ENCODE measurements at places on chromosomes 6 and 20. TPM values are rescaled to one million over a fixed set of nuclear protein-coding genes. Genes with fewer than 3 reads are reported as not detected.

Gene AGER
- 14.3 TPM for total RNA-seq

Gene CEP162
- total RNA-seq, result 6.3 TPM

Gene NUP43
- 38.4 TPM for total RNA-seq

DNA sequence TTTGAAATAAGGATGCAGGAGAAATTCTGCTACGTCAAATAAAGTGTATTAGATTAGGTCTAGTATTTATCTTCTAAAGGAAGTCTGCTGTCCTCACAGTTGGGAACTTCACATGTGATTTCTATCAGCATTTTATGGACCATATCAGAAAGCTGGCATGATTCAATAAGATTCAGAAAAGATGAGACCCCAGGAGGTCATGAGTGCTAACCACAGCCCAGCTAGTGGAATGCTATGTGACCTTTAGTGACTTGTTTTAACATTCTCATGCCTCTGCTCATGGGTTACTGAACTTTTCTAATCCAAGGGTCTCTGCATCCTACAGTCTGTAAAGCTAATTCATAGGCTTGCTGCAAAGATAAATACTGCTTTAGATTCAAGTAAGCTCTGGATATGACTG lies 150.1 kb downstream of the GMPR start:
- H3K27ac ChIP-seq, result no peak overlapping the region
- no peaks in the 10 kb centered on the region for H3K36me3 ChIP-seq
- no peak for DNase-seq
- no peaks in the 10 kb centered on the region for H3K27me3 ChIP-seq
- no peaks in the 10 kb centered on the region for H3K4me1 ChIP-seq
- H3K4me3 ChIP-seq, result no peak overlapping the region

GRCh38 chr20:41185013-41185757 lies 47.8 kb downstream of the PLCG1 start:
- no peaks in the 10 kb centered on the region for H3K36me3 ChIP-seq
- H3K4me3 ChIP-seq, result no peak overlapping the region
- H3K27ac ChIP-seq, result no peak overlapping the region
- H3K4me1 ChIP-seq, result no peaks in the 10 kb centered on the region

DNA sequence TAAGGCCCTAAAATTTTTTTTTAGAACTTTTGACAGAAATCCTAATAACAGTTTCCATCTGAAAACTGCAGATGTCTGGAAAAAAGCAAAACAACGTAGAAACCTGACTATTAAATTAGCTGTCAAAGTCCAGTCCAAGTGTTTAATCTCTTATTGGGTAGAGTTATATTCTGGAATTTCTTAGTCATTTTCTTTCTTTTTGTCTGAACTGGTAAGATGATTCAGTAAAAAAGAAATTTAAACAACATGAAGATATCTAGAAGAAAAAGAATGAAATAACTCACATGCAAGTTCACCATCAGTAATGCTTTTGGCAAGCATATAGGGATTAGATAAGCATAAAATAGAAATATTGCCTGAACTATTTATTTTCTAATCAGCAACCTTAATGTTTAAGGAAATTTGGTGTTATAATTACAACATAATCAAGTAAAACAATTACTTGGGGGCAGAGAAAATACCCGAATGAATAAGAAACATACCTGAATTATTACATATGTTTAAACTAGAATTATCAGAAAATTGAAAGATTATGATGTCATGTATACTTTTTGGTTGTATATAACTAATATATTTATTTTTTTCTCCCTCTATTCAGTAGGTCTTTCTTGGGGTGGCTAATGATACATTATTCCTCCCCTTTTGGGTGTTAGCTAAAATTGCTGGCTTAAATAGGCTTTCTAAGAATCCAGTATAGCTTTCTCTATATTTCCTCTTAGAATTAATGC lies 51.1 kb downstream of the FAM83B start:
- no peak for DNase-seq
- no peak overlapping the region for H3K4me3 ChIP-seq
- H3K27ac ChIP-seq, result no peak overlapping the region
- no peaks in the 10 kb centered on the region for H3K36me3 ChIP-seq
- H3K27me3 ChIP-seq, result no peaks in the 10 kb centered on the region

DNA sequence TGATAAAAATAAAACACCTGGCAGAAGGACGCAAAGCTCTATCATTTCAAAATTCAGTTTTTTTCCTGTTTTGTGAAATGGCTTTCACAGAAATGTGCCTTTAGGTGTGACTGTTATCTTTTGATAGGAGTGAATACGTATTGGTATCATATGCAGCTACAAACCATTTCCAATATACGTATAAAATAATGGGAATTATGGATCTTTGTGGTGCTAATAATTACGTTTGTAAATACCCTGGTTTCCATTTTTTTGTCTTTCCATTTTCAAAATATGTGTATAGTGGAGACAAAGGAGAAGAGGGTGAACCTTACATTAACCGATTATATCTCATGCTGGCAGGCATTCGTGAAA lies 108.7 kb upstream of the GMDS start:
- no peaks in the 10 kb centered on the region for H3K27me3 ChIP-seq
- no peak overlapping the region for H3K27ac ChIP-seq
- H3K4me3 ChIP-seq, result no peak overlapping the region
- DNase-seq, result no peak

GRCh38 chr6:87230801-87231200 lies 75.4 kb downstream of the ZNF292 start:
- H3K36me3 ChIP-seq, result peaks cover 5% of the 10 kb centered on the region
- no peak for DNase-seq
- H3K4me1 ChIP-seq, result no peaks in the 10 kb centered on the region
- no peaks in the 10 kb centered on the region for H3K27me3 ChIP-seq
- no peak overlapping the region for H3K4me3 ChIP-seq

GRCh38 chr6:41642960-41643898 lies 5.0 kb downstream of the MDFI start:
- H3K27me3 ChIP-seq, result no peaks in the 10 kb centered on the region
- no peak for DNase-seq
- no peak overlapping the region for H3K4me3 ChIP-seq
- H3K36me3 ChIP-seq, result peaks cover 11% of the 10 kb centered on the region
- H3K4me1 ChIP-seq, result peaks cover 6% of the 10 kb centered on the region

- DNase-seq, result no peak
- H3K36me3 ChIP-seq, result peaks cover 24% of the 10 kb centered on the region
Observed at GRCh38 chr6:131955192-131955591, 4.0 kb upstream of the CCN2 start.

DNA sequence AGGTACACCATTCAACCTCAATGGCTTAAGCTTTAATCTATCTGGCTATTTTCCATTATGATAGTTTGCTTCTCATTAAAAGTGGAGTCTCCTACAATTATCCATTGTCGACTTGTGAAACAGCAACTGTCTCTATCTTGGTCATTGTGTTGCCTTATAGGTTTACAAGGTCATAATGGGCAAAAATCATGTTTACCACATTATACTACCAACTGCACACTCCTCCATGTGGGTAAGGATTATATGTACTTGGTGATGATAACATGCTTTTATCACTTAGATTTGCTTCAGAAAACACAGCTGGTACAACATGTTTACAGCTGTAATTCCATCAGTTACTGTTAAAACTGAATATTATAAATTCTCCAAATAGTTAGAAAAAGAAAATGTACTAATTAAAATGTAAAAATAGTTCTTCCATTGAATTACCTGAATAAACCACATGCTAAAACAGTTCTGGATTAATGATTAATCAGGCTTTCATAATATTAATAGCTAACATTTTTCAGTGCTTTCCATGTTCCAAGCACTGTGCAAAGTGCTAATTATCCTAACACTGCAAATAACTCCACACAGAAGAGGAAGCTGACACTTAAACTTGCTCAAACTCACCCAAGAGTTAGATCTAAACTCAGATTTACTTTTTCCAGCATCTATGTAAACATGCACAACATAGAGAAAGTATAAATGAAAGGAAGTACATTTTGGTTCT lies 96.7 kb downstream of the OGFRL1 start:
- DNase-seq, result no peak
- no peaks in the 10 kb centered on the region for H3K27me3 ChIP-seq
- peak overlapping the region; percentile 34 for H3K4me3 ChIP-seq
- H3K4me1 ChIP-seq, result peaks cover 56% of the 10 kb centered on the region

- H3K27ac ChIP-seq, result no peak overlapping the region
- peaks cover 41% of the 10 kb centered on the region for H3K36me3 ChIP-seq
- DNase-seq, result no peak
- no peak overlapping the region for H3K4me3 ChIP-seq
- no peaks in the 10 kb centered on the region for H3K27me3 ChIP-seq
- H3K4me1 ChIP-seq, result peaks cover 28% of the 10 kb centered on the region
Observed at GRCh38 chr6:84771756-84772356, 7.5 kb upstream of the TBX18 start.

- no peaks in the 10 kb centered on the region for H3K4me1 ChIP-seq
- no peaks in the 10 kb centered on the region for H3K36me3 ChIP-seq
- H3K27me3 ChIP-seq, result peaks cover 19% of the 10 kb centered on the region
- H3K27ac ChIP-seq, result no peak within 1 kb of the TSS
Observed at GRCh38 chr20:23086056-23086566, at the start of gene CD93. Gene CD93, minus strand, starts transcription at chr20:23086324. Its CDS starts 132 bp downstream, at chr20:23086192.

DNA sequence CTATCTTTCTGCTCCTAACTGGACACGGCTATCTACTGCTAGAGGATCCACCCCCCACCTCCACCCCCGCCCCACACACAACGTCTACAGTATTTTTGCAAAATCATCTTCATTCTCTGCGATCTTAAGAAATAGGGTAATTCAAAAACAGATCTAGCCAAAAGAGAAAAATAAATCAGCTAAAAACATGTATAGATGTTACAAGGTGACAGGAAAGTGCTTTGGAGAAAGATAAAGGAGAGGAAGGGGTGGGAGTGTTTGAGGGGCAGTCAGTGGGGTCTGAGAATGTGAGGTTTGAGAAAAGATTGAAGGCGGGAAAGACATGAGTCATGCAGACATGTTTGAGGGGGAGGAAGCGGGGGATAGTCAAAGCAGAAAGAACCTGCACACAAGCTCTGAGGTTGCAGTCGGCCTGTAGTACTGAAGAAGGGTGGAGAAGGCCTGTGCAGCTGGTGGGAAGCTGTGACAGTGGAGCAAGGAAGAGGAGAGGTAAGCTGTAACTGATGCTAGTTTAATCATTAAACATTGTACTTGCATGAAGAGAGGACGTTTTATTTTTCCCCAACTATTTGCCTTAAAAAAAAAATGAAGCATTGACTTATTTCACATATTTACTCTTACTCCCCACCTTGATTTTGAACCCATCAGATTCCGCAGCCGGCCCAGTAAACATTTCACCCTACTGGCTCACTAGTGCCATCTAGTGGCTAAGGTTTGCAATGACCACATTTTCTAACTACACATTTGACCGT lies 332.6 kb downstream of the ADGRB3 start:
- H3K36me3 ChIP-seq, result no peaks in the 10 kb centered on the region
- peak; percentile 72 for DNase-seq
- no peak overlapping the region for H3K27ac ChIP-seq
- H3K27me3 ChIP-seq, result no peaks in the 10 kb centered on the region
- H3K4me1 ChIP-seq, result peaks cover 11% of the 10 kb centered on the region

DNA sequence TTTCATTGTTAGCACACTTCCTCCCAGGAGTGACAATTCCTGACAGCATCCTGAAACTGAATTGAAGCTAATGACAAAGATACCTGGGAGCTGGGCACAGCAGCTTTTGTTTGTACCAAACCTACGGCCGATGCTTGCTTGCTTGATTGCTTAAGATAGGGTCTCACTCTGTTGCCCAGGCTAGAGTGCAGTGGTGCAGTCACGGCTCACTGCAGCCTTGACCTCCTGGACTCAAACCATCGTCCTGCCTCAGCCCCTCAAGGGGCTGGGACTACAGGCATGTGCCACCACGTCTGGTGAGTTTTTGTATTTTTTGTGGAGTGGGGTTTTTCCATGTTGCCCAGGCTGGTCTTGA lies 84.7 kb upstream of the SCP2D1 start:
- no peak overlapping the region for H3K4me3 ChIP-seq
- no peaks in the 10 kb centered on the region for H3K36me3 ChIP-seq
- peaks cover 10% of the 10 kb centered on the region for H3K4me1 ChIP-seq
- H3K27me3 ChIP-seq, result no peaks in the 10 kb centered on the region

DNA sequence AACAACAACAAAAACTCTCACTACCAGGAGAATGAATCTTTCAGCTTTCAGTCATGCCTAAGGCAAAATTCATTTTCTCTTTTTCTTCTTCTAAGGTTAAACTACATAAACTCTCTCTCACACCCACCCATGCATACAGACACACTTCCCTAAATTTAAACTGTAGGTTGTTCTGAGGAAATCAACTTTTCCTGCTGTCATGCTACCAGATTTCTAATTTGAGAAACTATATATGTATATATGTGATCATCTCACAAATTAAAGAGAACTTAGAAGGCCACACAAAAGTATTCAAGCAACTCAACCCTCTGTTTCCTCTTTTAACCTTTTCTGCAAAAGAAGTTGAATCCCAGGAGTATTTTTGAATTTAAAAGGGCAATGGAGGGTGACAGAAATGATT lies 532.5 kb downstream of the KIF16B start:
- no peak overlapping the region for H3K27ac ChIP-seq
- no peak for DNase-seq
- no peak overlapping the region for H3K4me3 ChIP-seq
- H3K4me1 ChIP-seq, result peaks cover 7% of the 10 kb centered on the region
- no peaks in the 10 kb centered on the region for H3K36me3 ChIP-seq

- H3K27me3 ChIP-seq, result peaks cover 7% of the 10 kb centered on the region
- no peak for DNase-seq
- no peaks in the 10 kb centered on the region for H3K36me3 ChIP-seq
- peaks cover 8% of the 10 kb centered on the region for H3K4me1 ChIP-seq
Observed at GRCh38 chr6:1181939-1182605, 129.8 kb upstream of the FOXQ1 start.

GRCh38 chr6:2376429-2377355 lies 131.3 kb upstream of the GMDS start:
- DNase-seq, result no peak
- no peak overlapping the region for H3K27ac ChIP-seq
- peaks cover 8% of the 10 kb centered on the region for H3K4me1 ChIP-seq
- no peak overlapping the region for H3K4me3 ChIP-seq

- DNase-seq, result no peak
- no peak overlapping the region for H3K27ac ChIP-seq
- H3K4me1 ChIP-seq, result no peaks in the 10 kb centered on the region
- H3K36me3 ChIP-seq, result peaks cover 17% of the 10 kb centered on the region
Observed at GRCh38 chr6:130869681-130870080, 42.5 kb downstream of the SMLR1 start.

- H3K27ac ChIP-seq, result no peak overlapping the region
- no peak overlapping the region for H3K4me3 ChIP-seq
- no peak for DNase-seq
- H3K4me1 ChIP-seq, result peaks cover 9% of the 10 kb centered on the region
- H3K36me3 ChIP-seq, result peaks cover 5% of the 10 kb centered on the region
Observed at GRCh38 chr6:161050134-161050765, 58.7 kb downstream of the MAP3K4 start.

All from Calu3 (cell line).